ENCODE measurements at places on chromosomes 5 and 9.

DNA sequence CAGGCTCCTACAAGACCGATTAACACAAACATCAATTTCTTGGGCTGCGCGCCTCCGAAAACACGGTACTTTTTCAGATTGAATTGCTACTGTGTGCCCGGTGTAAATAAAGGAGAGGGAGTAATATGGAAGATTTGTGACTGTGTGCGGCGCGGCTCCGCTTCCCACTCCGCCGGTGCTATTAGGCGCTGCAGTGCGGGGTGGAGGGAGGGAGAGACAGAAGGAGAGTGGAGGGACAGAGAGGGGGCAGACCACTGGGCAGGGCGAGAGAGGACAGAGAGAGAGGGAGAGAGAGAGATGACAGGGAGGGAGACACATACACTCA lies 24.7 kb upstream of the RNU6ATAC start:
- no peak for DNase-seq

GRCh38 chr9:126756876-126757415 lies 47.9 kb upstream of the ZBTB43 start:
- DNase-seq, result no peak

DNA sequence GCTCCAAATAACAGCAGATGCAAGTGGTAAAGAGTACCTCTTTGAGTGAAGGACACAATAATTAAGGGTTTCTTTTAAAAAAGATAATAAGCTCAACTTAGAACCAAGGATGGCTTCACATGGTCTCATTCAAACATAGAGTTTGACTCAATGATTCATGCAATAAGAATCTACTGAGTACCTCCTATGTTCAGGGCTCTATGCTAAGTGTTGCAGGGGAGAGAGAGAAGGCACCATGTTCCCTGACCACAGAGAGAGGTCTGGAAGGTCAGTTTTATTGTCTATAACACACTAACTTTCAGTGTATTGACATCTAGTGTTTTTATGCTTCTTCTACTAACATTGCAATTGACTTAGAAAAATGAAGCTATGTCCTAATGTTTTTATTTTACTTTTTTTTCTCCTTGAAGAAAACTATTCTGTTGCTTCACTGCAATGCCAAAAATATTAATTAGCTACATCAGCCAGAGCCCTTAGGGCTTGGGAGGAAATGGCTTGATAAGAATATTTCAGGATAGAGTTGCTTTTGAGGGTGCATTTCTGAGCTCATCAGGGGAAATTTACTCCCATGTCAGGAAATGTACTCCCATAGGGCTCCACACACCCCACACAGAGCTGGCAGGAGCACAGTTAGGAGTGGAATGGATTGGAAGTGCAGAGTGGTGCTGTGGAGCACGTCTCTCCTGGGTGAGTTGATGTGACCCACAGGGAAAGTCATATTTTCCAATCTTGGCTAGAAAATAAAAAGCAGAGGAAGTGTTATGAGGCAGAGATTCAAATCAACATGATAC lies 106.6 kb downstream of the PDE8B start:
- no peak for DNase-seq

- DNase-seq, result no peak
These were observed 10.6 kb downstream of the HMCN2 start for GRCh38 chr9:130276121-130276520.

- DNase-seq, result no peak
These were observed 20.9 kb upstream of the ADAM19 start for GRCh38 chr5:157596487-157596886.

DNA sequence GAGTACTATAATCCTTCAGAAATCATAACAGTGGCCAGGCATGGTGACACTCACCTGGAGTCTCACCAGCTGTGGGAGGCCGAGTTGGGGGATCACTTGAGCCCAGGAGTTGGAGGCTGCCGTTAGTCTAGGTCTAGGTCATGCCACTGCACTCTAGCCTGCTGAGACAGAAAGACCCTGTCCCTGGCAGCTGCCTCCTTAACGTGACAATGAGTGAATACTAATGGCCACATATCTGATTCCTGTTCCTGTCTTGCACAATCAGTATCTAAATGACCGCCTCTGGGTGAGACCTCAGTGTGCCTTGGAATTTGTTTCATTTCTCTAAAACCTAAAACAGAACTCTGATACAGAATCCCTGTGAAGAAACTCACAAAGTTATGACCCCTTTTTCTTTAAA lies 131.0 kb upstream of the DAB2 start:
- DNase-seq, result no peak

- no peak for DNase-seq
These were observed 5.2 kb downstream of the IER5L start for GRCh38 chr9:129172816-129173215.

DNA sequence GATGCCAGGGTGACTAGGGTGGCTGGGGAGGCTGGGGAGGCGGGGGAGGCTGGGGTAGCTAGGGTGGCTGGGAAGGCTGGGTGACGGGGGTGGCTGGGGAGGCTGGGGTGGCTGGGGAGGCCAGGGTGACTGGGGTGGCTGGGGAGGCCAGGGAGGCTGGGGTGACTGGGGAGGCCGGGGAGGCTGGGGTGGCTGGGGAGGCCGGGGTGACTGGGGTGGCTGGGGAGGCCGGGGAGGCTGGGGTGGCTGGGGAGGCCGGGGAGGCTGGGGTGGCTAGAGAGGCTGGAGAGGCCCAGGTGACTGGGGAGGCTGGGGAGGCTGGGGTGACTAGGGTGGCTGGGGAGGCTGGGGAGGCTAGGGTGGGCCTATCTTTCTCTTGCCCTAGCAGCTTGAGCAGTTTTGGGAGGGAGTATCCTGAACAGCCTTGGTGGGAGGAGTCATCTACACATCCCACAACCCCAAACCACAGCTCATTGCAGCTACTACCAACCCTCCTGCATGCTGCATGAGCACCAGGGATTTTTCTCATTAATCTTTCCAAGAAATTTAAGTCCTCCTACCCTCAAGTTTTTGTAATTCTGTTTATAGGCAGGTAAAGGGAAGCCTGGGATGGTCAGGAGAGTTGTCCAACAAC lies 203.2 kb upstream of the IRX1 start:
- DNase-seq, result no peak

DNA sequence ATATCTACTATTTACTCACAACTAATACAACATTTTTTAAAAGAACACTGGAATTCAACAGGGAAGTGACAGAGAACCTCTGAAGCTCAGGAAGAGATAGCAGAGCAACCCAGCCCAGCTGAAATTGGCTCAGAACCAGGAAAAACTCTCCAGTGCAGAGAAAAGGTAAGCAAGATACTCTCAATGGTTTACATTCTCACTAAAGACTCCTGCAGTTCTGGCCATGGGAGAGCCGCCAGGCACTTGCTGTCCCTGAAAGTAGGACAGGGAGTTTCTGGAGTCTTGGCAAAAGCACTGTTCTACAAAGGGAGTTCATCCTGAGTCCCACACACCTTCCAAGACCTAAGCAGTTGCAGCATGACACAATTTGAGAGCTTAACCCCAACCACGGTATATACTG lies 330.8 kb downstream of the TRIM36 start:
- DNase-seq, result no peak

Measured in stimulated activated CD4-positive, alpha-beta T cell treated with anti-CD3 and anti-CD28 coated beads, TNF-alpha, amount 100 ng/mL, for 24 hours (primary cell).